ENCODE measurements at places on chromosomes 6 and 20.
A peak's percentile ranks its signal among the peaks of the same experiment; 100 is the strongest.

DNA sequence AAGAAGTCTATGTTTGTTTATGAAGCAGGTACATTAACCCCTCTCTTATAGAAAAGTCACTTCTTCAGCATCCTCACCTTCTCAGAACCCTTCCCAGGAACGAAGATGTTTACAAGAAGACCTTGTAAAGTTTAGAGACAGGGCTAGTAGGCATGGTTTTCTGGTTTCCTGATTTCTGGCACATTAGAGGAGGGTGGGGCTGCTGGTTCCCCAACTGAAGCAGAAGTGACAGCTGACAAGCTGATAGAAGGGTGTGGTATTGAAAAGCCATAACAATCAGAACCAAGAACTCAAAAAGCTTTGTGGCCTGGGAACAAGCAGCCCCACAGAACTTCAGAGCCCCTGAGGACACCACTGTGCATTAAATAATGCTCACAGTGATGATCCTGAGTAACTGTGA lies 91.2 kb downstream of the RTN4IP1 start:
- no peak for DNase-seq

DNA sequence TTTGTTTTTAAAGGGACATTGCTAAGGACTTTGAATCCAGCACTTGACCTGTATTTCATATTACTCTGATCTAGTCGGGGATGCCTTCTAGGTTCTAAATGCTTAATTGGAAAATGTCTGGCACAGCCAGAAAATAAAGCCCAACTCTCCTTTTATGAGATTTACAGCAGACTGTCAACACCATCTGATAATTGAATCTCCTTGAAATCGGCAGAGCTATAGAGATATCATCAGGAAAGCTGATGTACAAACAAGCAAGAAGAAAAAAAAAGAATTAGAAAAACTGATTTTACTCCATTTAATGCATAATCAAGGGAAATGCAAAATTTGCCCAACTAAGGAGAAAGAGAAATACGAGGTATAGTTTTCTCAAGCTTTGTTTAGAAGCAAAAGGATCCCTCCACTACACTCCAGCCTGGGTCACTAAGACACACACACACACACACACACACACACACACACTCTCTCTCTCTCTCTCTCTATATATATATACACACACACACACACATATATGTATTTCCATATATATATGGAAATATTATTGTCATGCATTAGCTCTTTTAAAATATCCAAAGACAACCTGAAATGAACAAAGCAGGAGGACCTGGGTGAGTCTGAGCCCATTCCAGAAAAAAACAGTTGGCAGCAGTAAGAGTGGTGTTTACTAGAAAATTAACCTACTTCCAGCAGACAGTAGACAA lies 9.5 kb upstream of the FOXC1 start:
- DNase-seq = no peak

- no peak for DNase-seq
Measured at GRCh38 chr6:95280686-95281273, 296.6 kb upstream of the MANEA start.

GRCh38 chr6:30769088-30769852 lies 24.9 kb upstream of the IER3 start:
- DNase-seq = no peak

- no peak for DNase-seq
Measured at GRCh38 chr6:30590509-30590908, 19.3 kb downstream of the ABCF1 start.

GRCh38 chr6:42545226-42545773 lies 18.5 kb upstream of the UBR2 start:
- no peak for DNase-seq

DNA sequence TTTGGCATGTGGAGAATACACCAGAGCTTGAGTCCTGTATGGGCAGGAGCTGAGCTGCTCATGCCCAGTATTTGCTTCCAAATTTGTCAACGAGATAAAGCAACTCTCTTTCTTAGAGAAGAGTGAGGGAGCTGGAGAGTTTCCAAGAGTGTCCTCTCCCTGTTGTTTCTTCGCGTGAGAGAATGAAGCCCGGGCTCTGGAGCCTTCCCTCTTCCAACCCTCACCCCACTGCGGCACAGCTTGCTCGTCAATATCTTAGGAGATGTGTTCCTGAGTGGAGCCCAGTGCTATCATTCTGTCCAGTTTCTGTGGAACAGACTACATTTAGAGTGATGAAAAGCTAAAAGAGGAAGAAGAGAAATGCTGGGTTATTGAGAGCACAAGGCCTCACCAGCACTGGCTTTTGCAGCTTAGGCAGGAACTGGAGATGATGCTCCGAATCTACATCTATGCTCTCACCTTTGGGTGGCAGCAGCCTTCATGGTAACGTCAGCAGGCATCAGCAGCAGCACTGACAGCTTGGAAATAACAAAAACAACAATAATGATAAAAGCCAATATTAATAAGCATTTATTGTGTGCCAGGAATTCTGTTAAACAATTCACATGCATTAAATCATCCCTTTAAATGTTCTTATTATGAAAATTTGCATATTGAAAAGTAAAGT lies 66.5 kb upstream of the TFB1M start:
- DNase-seq = no peak

GRCh38 chr6:134217105-134217797 lies 100.7 kb downstream of the SGK1 start:
- no peak for DNase-seq

- DNase-seq = no peak
Measured at GRCh38 chr20:62118113-62119043, 3.9 kb upstream of the LSM14B start.

- no peak for DNase-seq
Measured at GRCh38 chr6:24441599-24441904, 38.8 kb downstream of the MRS2 start.

DNA sequence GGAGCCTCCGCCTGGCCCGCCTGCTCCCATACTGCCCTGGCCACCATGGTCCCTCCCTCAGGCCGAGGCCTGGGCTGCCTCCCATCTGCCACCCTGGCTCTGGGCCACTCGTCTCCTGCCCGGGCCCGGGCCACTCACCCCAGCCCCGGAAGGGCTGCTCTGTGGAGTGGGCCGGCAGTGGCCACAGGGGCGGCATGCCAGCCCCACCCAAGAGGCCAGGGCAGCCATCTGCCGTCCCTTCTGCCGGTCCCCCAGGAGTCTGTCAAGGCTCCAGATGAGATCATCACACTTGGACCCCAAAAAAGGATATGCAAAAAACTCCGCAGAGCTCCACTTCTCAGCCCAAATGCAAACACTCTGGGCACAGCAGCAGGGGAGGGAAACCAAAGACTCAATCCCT lies 23.8 kb upstream of the TLDC2 start:
- DNase-seq = no peak

DNA sequence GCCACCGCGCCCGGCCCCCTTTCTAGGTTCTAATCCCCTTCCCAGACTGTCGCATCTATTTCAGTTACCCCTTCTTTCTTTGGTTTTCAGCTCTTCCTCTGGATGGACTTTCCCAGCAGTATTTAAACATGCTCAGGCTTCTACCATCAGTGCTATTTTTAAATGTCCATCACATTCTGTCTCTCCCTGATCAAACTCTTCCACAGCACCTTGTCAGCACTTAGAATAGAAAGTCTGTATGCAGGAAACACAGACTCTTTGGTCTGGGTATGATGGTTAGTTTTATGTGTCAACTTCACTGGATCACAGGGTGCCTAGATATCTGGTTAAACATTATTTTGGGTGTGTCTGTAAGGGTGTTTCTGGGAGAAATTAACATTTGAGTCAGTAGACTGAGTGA lies 297.8 kb upstream of the ECI2 start:
- DNase-seq = no peak

DNA sequence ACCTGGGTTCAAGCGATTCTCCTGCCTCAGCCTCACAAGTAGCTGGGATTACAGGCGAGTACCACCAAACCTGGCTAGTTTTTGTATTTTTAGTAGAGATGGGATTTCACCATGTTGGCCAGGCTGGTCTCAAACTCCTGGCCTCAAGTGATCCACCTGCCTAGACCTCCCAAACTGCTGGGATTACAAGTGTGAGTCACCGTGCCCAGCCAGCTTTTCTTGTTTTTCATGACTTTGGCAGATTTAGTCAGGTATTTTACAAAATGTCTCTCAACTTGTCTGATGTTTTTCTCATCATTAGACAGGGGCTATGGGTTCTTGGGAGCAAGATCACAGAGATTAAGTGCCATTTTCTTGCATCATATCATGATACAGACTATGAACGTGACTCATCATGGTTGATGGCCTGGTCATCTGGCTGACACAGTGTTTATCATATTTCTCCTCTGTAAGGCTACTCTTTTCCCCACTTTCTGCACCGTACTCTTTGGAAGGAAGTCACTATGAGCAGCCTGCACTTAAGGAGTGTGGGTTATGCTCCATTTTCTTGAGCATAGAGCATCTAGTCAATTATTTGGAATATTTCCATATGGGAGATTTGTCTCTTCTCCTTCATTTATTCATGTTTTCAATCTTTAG lies 67.8 kb downstream of the RNF182 start:
- DNase-seq = no peak

- DNase-seq = no peak
Measured at GRCh38 chr6:95091823-95092436, 485.4 kb upstream of the MANEA start.

DNA sequence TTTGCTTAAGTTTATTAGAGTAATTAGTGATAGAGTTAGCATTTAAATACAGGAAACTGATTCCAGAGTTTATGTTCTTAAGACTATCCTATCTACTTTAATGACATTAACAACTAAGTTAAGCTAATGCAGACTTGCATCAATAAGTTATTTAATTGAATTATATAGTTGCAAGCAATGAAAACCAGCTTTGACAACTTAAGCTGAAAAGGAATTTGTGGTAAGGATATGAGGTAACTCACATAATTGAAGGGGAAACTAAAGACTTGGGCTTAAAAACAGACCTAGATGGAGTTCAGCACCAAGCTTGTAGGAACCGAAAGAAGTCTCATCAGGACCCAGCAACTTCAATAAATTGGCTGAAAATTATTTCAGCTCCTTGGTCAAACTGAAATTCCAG lies 222.3 kb downstream of the IBTK start:
- no peak for DNase-seq

GRCh38 chr6:152720974-152721373 lies 23.3 kb downstream of the MYCT1 start:
- no peak for DNase-seq

DNA sequence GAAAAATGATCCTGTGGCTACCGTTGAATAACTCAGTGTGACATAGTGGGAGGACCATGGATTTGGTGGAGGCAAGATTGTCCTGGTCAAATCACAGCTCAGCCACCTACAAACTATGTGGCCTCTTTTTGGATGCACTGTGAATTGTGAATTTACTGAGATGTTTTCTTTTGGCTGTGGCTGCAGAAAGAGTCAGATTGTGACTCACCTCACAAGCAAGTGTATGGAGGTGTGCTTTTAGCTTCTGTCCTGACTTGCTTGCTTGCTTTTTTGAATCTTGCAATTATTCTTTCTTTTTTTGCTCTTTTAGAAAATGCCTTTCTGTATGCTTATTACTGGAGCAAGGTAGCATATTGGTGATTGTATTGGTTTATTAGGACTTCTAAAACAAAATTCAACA lies 122.9 kb upstream of the FOXO3 start:
- DNase-seq = no peak

GRCh38 chr6:145214570-145214969 lies 520.8 kb downstream of the EPM2A start:
- DNase-seq = peak; percentile 2

DNA sequence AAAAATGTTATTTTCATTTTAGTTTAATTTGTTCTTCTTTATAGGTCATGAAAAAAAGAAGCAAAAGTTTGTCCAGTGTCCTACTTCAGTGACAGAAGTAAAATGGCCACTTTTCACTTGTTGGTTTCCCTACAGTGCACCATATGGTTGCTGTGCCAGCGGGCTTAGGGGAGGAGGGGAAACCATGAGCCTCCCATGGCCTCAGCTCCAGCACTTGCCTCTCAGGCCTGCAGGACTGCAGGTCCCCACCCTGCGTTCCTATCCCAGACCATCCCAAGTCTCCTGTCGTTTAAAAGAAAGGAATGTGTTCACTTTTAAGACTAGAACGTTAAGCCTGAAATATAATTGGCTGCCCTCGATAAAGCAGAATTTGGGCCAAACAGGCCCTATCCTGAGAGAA lies 210.0 kb upstream of the TAB2 start:
- DNase-seq = no peak

GRCh38 chr20:24443436-24443835 lies 26.0 kb upstream of the SYNDIG1 start:
- no peak for DNase-seq

GRCh38 chr6:112909781-112910180 lies 562.7 kb downstream of the RFPL4B start:
- DNase-seq = no peak

- DNase-seq = no peak
Measured at GRCh38 chr6:167575158-167575696, 250.3 kb downstream of the TTLL2 start.

- DNase-seq = no peak
Measured at GRCh38 chr6:40011844-40012243, 77.6 kb upstream of the MOCS1 start.

- DNase-seq = no peak
Measured at GRCh38 chr6:38164671-38165108, 345.2 kb downstream of the ZFAND3 start.

GRCh38 chr20:32902456-32903420 lies 44.0 kb downstream of the EFCAB8 start:
- DNase-seq = peak; percentile 49

DNA sequence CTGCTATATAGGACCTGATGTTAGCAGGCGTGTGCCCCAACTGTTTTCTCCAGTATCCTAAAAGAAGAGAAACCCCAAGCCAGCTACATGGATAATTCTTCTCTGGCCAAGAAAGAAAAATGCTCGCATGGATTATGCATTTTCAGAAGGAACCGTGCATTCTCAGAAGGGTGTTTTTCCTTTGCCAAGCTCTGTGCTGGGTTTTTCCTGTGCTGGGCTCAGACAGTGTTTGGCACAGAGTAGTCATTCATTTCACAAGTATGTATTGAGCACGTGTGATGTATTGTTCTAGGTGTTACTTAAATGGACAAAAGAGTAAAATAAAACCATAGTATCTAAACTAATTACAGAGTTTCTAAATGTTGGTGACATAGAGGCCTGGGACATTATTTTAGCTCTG lies 62.7 kb upstream of the ZNF133 start:
- DNase-seq = no peak

DNA sequence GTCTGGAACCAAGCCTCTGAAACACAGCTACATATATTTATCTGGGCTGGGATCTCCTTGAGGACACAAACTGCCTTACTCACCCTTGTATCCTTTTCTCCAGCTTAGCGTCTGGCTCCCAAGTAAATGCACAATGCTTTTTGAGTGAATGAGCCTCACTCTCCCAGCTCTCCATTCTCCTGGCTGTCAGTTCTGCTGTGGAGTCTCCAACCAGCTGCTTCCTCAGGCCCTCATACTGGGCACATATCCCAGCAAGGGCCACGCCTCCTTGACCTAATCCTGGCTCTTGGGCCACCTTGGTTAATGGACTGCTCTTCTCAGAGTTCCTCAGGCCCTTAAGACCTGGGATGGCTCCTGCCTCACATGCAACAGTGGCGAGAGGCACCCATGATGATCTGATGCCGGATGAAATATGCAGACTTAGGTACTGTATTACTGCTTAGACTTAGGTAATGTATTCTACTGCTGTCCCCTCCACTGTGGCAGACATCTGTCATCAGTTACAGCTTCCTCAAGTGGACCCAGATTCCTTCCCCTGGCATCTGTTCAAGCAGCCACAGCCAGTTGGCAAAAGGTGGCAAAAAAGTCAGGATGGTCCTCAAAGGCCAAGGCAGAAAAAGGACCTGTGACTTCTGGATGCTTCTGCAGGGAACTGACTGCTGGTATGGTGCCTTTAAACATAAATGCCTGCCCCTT lies 16.5 kb downstream of the SNHG17 start:
- DNase-seq = no peak

All from thymus (tissue), 14 donors.